Stimulated activated CD4-positive, alpha-beta T cell treated with anti-CD3 and anti-CD28 coated beads, TNF-alpha, amount 100 ng/mL, for 48 hours (primary cell): ENCODE measurements at places on chromosomes 1 and 21.

- no peak for DNase-seq
Observed at GRCh38 chr1:47515164-47515789, 77.4 kb downstream of the FOXD2 start.

DNA sequence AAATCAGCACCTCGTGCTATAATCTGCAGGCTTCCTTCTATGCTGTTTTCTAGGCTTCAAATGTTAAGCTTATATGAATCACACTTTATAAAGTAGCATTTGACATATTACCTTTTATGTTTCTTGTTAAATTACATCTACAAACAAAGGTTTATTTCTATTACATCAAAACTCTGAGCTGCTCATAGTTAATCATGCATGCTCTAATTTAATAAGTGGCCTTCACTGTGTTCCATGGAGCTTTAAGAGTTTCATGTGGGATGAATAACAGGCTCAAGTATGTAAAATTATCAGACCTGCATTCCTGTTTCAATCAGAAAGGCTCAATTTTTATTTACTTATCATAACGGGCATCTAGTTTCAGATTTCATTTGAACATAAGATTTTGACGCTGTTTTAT lies 13.0 kb downstream of the SLC19A2 start:
- DNase-seq, result no peak

GRCh38 chr1:203346769-203347102 lies 4.2 kb downstream of the FMOD start:
- DNase-seq, result no peak

DNA sequence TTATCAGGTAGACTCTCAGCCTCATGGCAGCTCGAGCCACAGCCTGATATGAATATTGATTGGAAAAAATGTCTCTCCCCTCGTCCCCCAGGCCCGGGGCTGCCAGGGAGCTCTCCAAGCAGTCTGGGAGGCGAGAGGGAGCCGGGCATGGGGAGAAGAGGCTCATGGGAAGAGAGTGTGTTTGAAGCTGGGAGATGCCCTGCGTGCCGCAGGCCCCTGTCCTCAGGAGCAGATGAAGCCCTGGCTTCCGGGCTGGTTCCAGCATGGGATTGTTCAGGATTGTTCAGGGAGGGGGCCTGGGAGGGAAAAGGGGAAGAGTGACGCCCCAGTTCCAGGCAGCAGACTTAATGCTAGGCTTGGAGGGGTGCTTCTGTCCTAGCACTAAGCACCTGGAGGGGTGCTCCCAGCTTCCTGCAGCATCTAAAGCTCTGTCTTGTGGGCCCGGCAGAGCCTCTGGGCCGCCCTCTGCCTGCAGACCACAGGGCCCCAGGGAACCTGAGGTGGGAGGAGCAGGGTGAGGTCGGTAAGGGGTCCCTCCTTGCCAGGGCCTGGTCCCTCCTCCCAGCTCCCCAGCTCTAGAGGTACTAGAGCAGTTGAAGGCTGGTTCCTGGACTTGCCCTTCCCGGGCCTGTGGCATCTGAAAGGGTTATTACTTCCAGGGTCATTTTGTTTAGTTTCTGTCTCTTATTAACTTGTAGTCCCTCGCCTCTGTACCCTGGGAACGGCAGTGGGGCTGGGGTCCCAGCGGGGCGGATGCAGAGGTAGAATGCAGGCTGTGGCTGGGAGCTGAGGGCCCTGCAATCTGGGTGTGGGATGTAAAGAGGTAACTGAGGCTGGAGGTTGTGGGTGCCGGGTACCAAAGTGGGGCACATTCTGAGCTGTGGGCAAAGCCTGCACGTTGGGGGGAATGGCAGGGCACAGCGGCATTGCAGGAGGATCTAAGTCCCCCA lies 334.8 kb upstream of the VAMP3 start:
- DNase-seq, result no peak

DNA sequence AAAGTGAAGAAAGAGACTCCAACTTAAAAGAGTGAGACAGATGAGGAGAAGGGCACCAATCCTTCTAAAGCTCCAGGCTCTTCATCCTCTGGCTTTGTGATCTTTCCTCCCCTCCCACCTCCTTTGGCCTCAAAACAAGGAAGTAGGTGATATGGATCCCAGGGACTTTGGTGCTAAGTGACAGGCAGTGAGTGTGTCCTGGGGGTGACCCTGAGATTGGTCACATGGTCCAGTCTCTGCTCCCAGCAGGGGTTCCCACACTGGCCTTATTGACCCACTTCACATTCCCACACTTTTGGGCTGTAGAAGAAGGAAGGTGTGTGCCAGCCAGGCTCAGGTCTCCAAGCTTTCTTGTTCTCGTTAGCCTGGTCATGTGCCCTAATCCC lies 401.2 kb upstream of the PROX1 start:
- no peak for DNase-seq

DNA sequence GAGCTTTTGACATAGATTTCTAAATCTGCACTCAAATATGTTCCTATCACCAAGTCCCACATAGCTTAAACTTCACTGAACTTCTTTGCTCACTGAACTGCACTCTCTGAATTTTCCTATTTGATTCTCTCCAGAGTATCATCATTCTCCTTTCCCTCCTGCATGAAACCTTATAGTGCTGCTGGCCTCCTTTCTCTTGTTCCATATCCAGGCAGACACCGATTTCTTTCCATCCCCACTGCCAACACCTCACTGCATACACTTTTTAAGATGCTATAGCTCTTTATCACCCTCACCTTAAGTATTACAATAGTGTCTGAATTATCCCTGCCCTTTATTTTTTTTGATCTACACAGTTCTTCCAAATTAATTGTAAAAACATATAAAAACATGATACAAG lies 3.1 kb upstream of the TRIM45 start:
- DNase-seq, result no peak

DNA sequence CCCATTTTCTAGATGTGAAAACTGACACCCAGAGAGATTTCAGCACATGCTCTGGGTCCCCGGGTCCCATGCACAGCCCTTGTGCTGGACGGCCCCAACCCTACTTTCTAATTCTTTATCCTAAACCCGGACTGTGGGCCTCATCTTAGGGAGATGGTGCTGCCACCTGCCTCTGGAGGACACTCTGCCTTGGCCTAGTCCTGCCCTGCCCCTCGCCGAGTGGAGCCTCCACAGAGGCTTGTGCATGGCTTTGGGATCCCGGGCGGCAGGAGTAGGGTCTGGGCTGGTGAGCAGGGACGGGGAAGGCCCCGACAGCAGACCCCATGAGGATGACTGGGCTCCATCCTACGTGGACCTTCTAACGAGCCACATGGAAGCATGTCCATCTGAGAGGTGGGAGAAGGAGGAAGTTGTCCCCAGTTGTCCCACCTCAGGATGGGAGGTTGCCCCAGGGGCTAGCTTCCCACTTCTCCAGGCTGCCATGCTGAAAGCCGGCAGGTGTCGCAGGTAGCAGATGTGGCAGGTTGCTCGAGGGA lies 12.4 kb downstream of the MX2 start:
- no peak for DNase-seq
